ENCODE measurements at places on chromosomes 3 and 15. TPM values are rescaled to one million over a fixed set of nuclear protein-coding genes. Genes with fewer than 3 reads are reported as not detected.

- no peak for DNase-seq
Observed at GRCh38 chr3:196558476-196558875, 9.9 kb downstream of the WDR53 start.

- DNase-seq, result no peak
Observed at GRCh38 chr3:40417845-40418543, 31.0 kb downstream of the ENTPD3 start.

DNA sequence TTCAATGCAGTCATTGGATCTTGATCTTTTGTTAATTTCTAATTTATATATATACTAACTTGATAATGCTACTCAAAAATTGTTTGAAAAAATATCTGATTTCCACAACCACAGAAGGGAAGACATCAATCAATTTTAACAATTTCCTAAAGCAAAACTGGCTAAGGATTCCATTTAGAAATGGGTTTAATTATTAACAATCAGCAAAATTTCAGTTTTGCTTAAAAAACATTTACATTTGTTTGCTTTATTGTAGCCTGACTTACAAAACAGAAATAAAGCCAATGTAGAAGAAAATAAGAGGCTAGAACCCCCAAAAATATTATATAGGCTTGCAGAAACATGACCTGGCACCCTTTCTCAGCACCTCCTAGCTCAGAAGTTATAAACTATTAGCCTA is 74.9 kb downstream of the LRRFIP2 start:
- no peak for DNase-seq

Gene FETUB
- not detected for total RNA-seq

DNA sequence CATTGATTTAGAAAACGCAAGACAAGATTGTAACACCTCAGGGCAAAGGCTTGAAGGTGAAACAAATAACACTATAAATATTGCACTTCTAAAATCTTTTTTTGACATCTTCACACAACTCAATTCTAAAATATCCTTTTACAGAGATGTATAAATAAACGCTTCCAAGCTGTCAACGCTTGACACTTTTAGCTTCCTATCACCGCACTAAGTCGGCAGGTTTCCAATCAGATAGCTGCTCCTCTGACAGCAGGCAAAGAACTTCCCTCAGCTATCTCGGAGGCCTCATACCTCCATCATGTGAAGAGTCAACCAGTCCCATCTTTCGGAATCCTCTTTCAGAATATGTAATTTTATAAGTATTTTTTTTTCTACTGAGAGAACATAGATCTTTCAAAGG is 71.0 kb downstream of the PCOLCE2 start:
- DNase-seq, result no peak

GRCh38 chr3:29635888-29636287 is 355.0 kb downstream of the RBMS3 start:
- no peak for DNase-seq

Gene STRIT1
- not detected for total RNA-seq

Gene WNT5A
- total RNA-seq, result 21.7 TPM

- peak; percentile 62 for DNase-seq
Observed at GRCh38 chr15:34588046-34588674, 4.7 kb upstream of the GOLGA8B start.

- DNase-seq, result no peak
Observed at GRCh38 chr3:169558371-169558770, 105.1 kb downstream of the MECOM start.

DNA sequence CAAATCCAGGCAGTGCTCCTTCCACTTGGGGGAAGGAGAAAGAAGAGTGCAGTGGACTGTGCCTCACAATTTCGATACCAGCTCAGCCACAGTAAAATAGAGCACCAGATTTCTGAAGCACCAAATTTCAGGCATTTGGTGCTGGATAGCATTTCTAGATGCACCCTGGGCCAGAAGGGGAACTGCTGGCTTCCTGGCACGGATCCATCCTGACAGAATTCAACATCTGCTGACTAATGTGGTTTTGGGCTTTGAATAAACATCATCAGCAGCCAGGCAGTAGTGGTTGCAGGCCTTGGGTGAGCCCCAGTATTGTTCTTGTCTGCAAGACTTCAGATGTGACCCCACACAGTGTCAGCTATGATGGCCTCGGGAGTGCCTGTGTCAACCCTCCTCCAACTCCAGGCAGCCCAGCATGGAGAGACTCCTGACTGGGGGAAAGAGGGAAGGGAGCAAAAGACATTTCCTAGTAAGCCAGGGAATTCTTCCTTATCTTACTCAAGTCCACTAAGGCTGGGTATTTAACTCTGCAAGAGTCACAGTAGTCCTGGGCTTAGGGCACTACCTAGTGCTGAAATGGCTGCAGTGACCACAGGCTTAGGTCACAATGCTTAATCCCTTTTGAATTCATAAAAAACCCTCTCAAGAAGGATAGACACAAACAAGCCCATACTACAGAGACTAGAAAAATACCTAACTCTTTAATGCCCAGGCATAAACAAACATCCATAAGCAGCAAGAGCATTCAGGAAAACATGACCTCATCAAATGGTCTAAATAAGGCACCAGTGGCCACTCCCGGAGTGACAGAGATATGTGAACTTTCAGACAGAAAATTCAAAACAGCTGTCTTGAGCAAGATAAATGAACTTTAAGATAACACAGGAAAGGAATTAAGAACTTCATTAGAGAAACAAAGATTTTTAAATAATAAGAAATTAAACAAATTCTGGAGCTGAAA is 74.7 kb downstream of the SPATA16 start:
- DNase-seq, result peak; percentile 76

Gene TM2D3
- total RNA-seq, result 32.8 TPM

GRCh38 chr3:13772321-13772745 is 107.5 kb downstream of the WNT7A start:
- no peak for DNase-seq

GRCh38 chr3:46947981-46948791 is 28.4 kb downstream of the CCDC12 start:
- no peak for DNase-seq

Gene AMOTL2
- 180 TPM for total RNA-seq

DNA sequence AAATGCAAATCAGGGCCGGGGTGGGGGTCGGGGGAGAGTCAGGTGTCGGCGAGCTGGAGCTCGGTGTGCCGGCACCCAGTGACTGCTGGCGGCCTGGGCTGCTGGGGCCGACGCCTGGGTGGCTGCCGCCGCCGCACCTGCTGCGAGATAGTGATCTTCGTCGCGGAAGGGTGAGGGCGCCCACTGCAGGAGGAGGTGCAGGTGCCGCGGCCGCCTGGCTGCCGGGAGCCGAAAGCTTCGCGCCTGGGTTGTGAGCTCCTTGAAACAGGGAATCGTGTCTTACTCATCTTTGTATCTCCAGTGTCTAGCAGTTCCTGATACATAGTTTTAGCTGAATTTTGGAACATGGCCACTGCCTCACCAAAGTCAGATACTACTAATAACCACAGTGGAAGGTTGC is 64.0 kb upstream of the CPOX start:
- DNase-seq, result no peak

Gene CCDC54
- total RNA-seq, result not detected

DNA sequence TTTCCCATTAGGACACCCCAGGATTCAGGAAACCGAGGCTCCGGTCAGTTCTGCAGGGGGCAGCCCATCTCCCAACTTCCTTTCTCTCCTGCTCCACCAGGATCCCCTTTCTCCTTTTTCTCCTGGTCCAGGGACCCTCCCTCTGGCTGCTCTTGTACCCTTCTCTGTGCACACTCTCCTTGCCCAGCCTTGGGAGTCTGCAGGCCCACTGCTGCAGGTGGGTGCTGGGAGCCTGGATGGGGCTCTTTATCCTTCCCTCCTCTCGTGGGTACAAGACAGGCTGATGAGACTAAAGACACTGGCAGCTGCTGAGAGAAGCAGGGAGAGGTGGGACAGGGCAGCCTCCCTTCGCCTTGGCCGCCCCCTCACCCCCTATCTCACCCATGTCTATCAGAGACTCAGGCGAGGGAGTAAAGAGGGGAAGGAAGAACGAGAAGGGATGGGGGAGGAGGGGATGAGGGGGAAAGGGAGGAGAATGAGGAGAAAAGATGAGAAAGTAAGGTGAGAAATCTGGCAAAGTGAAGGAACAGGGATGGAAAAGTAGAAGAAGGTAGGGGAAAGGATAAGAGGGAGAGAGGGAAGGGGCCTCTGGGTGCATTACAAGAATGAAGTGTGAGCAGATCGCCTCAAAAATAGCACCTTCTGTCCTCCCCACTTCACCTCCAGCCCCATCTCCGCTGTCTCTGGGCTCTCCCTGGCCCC is 45.2 kb downstream of the ITGA11 start:
- no peak for DNase-seq

GRCh38 chr15:86796521-86796920 is 716.9 kb downstream of the AGBL1 start:
- no peak for DNase-seq

GRCh38 chr15:52658955-52659354 is 20.2 kb downstream of the ATOSA start:
- no peak for DNase-seq

- peak; percentile 70 for DNase-seq
Observed at GRCh38 chr3:196179380-196180308, 31.6 kb downstream of the ZDHHC19 start.

GRCh38 chr3:23170291-23170690 is 32.8 kb upstream of the UBE2E2 start:
- peak; percentile 5 for DNase-seq

GRCh38 chr15:60530653-60531052 is 51.7 kb upstream of the ICE2 start:
- DNase-seq, result no peak

Gene SCG5
- not detected for total RNA-seq

- no peak for DNase-seq
Observed at GRCh38 chr3:180974286-180974685, 15.2 kb downstream of the DNAJC19 start.

- no peak for DNase-seq
Observed at GRCh38 chr3:171260466-171260865, 199.7 kb downstream of the TNIK start.

Gene ATP10A
- 1.5 TPM for total RNA-seq

DNA sequence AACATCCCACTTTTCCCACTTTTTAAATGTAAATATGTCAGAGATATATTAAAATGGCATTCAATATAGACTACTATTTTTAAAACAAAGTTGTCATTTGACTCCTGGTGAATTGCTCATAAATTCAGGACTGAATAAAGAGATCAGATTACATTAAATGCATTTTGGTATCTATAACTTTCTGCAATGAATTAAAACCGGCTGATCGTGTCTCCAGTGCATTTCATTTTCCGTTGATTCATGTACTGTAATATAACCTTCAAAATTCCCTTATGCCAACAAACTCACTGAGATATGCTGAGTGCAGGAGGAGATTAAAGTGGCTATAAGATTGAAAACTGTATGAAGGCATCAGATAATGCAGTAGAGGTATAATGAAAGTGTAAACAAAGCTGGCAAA is 361.1 kb upstream of the CDIN1 start:
- DNase-seq, result no peak

Gene SLC30A4
- total RNA-seq, result 4.3 TPM

DNA sequence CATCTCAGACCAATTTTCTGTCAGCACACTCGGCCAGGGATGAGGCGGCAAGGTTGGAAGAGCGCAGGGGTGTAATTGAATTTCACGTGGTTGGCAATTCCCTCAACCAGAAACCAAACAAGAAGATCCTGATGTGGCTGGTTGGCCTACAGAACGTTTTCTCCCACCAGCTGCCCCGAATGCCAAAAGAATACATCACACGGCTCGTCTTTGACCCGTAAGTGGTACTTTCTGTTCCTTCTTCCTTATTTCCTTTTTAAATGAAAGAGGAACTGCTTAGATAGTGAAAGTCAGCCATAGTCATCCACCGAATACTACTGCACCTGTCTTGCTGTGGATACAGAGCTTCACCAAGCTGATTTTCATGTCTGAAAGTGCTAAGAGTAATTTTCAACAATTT is 60.1 kb downstream of the SGO1 start:
- DNase-seq, result no peak

DNA sequence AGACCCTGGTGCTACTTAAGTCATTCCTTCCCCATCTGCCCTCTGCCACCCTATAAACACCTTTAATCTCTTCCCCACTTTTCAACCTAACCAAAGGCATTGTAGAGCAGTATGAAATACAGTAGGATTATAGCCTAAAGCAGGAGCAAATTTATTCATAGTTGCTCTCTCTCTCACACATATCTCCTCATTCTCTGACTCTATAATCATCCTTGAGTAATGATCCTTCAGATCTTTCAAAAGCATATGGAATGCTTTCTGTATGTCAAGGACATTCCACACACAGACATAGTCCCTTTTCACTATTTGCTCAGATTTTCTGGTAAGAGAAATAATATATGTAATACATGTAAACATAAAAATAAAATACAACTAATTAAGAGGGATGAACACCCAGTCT is 54.1 kb downstream of the TRPC1 start:
- no peak for DNase-seq

Gene C2CD4A
- not detected for total RNA-seq

Gene THSD4
- 14.4 TPM for total RNA-seq

DNA sequence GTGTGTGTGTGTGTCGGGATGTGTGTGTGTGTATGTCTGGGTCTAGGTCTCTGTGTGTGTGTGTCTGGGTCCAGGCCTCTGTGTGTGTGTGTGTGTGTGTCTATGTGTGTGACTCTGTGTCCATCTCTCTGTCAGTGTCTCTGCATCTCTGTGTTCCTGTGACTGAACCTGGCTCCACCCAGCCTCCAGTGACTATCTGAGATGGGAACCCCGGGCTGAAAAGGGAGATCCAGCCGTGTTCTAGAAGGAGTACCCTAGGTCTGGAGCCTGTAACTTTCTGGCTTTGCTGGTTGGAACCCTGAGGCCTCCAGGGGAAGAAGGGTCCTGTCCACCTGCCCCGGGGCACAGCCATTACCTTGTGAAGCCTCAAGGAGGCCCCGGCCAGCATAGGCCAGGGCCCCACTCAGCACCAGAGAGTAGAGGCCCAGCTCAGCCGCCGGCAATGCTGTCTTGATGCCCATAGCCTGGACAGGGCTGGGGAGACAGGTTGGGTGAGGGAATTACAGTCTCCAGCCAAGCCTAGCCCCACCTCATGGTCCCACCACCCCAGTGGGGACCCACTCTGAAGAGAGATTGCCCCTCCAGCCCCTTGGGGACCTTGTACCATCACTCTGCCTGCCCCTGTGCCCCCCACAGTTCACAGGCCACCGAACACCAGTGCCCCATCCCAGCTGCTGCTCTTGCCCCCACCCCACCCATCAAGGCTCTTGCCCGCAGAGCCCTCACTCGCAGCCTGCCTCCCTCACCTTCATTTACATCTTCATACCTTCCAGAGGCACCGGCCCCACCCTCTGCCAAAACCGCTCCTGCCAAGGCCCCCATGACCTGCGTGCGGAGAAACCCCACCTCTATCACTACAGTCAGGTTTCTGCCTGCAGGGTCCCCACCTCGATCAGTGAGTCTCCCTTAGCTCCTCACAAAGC is 2.0 kb downstream of the HHATL start:
- no peak for DNase-seq

Gene HEXA
- 153 TPM for total RNA-seq

Gene HMG20A
- 6.2 TPM for total RNA-seq

Gene IL17RE
- not detected for total RNA-seq

DNA sequence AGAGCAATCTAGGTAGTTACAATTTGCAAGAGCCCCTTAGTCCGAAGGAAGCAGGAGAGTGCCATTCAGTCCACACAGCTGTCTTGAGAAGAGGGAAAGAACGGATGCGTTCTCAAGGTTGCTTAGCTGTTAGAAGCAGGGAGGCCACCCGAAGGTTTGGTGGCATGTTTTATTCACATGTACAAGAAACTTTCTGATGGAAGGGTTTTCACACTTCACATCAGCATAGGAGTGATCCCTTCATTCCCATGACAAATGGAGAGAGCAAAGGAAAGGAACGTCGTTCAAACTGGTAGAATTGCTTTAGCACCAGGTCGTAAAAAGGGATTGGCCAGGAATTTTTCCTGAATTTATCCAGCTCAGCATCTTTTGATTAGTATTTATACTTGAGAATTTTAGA is 53.5 kb downstream of the TRIM71 start:
- DNase-seq, result no peak

Gene LCTL
- 0.43 TPM for total RNA-seq
